ENCODE measurements at places on chromosomes 13 and 19.

- no peak for DNase-seq
Observed at GRCh38 chr13:77267362-77267761, 59.5 kb downstream of the MYCBP2 start.

- DNase-seq: no peak
Observed at GRCh38 chr13:35983206-35983605, 148.0 kb downstream of the DCLK1 start.

DNA sequence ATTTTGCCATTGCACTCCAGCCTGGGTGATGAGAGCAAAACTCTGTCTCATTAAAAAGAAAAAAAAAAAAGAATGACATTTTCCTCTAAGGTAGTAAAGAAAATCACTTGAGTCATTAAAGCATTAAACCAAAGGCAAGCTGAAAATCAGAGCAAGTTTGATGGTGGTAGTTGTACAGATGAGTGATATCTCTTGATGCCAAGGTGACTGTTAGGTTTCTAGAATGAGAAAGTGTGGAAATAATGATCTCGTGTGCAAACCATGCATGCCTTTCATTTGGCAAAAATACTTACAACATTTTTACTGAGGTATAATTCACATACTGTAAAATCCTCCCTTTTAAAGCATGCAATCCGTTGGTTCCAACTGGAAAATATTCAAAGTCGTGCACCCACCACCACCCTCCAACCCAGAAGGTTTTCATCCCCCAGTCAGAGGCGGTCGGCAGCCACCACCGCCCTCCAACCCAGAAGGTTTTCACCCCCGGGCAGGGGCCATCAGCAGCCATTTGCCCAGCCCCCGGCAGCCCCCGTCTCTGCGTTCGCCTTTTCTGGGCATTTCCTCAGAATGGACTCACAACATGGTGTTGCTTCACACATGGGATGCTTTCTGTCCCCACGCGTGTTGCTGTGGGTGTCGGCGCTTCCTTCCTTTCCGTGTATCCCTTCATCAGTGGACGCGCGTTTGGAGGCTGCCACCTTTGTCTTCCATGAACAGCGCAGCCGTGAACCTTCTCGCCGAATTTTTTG, 90.2 kb downstream of the ATP11A start:
- DNase-seq: no peak

- DNase-seq: peak; percentile 97
Observed at GRCh38 chr19:53365134-53365898, at the start of gene ZNF525. Gene ZNF525, plus strand, starts transcription at chr19:53365705. Its CDS starts 6,577 bp downstream, at chr19:53372282.

DNA sequence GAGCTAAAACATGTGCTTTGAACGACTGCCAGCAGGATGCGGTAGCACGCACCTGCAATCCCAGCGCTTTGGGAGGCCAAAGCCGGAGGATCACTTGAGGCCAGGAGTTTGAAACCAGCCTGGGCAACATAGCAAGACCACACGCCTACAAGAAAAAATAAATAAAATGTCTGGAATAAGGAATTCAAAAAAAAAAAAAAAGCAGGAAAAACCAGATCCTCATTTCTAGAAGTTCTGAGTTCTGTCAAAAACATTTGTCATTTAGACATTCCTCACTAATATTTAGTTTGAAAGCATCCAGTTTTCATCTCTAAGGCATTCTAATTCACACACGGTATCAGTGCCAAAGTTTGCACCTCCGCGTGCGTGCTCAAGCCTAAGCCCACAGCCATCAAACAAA, 36.9 kb upstream of the USE1 start:
- DNase-seq: no peak

DNA sequence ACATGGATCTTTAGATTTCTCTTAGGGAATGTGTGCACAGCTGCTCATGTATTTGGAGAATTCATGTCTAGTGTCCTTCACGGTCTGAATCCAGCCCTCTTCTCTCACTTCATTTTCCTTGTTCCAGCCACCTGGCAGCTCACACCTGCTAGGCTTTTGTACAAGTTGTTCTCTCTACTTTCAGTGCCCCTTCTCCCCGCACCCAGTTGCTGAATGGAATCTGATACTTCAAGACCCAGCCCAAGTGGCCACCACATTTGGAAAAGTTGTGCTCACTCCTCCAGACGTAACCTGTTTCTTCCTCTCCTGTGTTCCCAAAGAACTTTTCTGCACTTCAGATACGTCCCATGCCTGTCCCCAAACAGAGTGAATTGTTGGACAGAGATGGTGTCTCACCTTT, 235.6 kb downstream of the SHISA2 start:
- DNase-seq: no peak

- DNase-seq: no peak
Observed at GRCh38 chr19:35669974-35670373, 3.7 kb downstream of the UPK1A start.

DNA sequence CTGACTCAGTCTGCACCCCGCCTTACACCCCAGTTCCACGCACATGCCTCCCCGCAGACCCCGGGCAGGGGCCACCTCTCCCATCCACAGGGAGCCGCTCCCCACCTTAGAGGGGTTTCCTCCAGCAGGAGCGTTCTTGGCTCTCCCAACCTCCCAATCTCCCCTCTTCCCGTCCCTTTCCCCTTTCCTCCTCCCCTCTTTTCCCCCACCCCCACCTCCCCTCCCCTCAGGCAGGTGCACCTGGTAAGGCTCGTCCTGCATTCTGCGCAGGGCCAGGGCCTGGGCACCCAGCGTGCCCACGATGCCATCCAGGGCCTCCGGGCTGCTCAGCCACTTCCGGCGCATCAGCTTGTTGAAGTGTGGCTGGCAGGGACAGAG, 27.3 kb downstream of the EXOC3L2 start:
- no peak for DNase-seq

DNA sequence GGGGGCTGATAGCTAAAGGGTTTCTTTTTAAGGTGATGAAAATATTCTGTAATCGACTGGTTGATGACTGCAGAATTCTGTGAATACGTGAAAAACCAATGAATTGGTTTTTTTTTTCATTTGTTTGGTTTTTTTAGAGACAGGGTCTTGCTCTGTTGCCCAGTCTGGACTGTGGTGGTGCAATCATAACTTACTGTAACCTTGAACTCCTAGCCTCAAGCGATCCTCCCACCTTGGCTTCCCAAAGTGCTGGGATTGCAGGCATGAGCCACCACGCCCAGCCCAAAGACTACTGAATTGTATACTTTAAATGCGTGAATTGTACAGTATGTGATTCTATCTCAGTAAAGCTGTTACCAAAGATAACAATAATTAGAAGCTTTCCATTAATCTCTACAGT, 14.8 kb upstream of the AKAP8 start:
- no peak for DNase-seq

DNA sequence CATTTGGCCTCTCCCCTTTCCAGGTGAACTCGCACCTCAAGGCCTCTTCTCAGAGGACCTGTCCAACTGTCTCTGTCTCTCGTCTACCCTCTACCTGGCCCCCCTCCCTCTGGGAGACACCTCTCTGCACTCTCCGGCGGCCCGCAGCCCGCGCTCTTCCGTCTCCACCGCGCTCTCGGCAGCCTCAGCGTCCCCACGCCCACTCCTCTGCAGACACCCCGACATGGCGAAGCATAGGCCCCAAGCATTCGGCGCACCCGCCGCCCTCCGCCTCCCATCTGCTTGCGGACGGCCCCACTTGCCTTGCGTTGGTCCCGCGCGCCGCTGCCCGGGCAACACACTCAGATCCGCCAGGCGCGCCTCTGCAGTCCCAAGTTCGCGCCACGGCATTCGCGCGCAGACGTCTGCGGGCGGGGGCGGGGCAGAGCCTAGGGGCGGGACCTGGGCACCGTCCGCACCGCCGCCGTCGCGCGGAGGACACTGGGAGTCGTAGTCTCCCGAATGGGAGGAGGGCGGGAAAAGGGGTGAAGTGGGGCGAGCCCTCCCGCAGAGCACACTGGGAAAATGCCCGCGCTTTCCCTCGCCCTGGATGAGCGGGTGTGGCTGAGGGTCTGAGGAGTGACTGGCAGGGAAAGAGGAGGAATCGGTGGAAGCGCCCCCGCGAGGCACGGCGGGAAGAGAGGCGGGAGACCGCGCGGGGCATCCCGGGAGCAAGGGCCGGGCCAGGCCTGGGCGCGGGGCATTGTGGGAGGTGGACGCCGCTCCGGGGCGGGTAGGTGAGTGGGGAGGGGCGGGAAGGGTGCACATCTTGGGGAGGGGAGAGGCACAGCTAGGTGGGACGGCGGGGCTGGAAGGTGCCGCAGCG, at the start of the genes LIG1 and ZSWIM9:
Gene LIG1, minus strand, starts transcription at position 406 of the 865 bp plus-strand sequence. CDS start 4,778 bp downstream, outside the sequence.
Gene ZSWIM9, plus strand, starts transcription at position 742 of the 865 bp plus-strand sequence. CDS start 1,123 bp downstream, outside the sequence.
- peak; percentile 91 for DNase-seq

DNA sequence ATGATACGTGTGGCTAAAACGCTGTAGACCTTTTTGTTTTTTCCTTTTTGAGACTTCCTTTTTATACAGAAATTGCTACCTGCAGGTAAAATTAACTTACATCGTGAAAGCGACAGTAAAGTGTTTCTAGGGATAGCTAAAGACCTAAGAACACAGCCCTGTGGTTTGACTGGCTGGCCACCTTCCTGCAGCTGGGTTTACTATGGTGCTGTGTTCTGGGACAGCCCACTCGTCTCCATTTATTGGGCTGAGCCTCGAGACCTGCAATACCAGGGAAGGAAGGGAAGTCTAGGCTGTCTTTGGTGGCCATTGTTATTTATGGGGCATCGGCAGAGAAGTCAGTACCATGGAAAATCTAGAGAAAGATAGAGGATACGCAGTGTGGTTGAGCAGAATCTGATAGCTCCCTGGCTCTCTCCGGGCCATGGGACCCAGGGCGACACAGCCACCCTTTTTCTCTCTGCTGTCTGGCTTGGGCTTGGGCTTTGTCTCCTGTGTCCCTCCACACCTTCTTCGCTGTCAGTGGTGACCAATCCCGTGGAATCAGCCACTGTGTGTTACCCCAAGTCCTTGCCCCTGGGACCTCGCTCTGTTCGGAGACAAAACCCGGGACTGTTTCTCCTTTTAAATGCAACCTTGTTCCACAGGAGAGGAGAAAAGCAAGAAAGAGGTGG, 30.9 kb downstream of the ACTN4 start:
- no peak for DNase-seq

DNA sequence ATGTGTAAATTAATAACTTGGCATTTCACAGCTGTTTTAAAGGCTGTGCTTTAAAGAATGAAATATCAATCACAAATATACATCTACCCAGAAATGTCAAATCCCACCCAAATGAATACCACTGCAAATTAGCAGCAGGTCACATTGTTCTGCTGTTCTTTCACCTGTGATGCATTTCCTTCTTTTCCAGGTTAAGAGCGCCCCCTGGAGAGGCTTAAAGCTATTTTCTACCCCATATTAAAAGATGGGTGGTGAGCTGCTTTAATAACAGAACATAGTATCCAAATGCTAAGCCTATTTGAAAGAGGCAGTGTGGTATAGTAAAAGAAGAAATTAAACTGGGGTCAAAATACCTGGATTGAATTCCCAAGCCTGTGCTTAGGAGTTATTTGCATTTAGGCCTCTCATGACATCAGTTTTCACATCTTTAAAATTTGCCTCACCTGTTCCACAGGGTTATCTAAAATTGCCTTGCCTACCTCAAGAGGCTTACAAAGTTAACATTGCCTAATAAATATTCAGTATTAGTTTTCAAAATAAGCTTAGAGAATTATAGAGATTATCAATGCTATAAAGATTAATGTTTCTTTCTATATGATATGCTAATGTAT, 396.9 kb upstream of the SLITRK5 start:
- peak; percentile 14 for DNase-seq

GRCh38 chr19:3426433-3426832, 53.9 kb downstream of the SMIM24 start:
- no peak for DNase-seq

GRCh38 chr13:106233134-106233735, 302.2 kb downstream of the EFNB2 start:
- DNase-seq: no peak

DNA sequence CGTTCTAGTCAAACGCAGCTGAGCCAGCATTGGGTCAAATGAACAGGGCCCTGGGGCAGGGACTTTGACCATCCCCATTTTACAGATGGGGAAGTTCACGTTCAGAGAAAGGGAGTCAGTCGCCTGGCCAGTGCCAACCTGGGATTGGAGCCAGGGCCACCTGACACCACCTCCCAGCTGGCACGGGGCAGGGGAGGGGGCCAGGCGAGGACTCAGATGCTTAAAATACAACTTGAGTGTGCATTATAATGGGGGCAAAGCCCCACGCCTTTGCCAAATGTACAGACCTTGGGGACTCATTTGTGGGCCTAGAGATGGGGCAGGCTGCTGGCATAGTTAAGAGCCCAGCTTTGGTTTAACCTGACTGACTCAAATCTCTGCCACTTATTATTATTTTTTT, 14.6 kb downstream of the PRR12 start:
- DNase-seq: no peak

GRCh38 chr13:85725433-85725832, 73.8 kb downstream of the SLITRK6 start:
- no peak for DNase-seq

All from CD4-positive, alpha-beta T cell treated with Interleukin-10 for 1 hour (primary cell).